ENCODE measurements at places on chromosomes 3 and 15. TPM values are rescaled to one million over a fixed set of nuclear protein-coding genes. Genes with fewer than 3 reads are reported as not detected.

The OXTR gene
- 48.8 TPM for total RNA-seq

The MFAP1 gene
- 26.3 TPM for total RNA-seq

The TEX55 gene
- total RNA-seq, result not detected

The CYP11A1 gene
- not detected for total RNA-seq

The FEZF2 gene
- total RNA-seq, result not detected

The ZNF502 gene
- not detected for total RNA-seq

All from chondrocyte (in vitro differentiated cells).